A172 (cell line): ENCODE measurements at places on chromosomes 3 and 15.

DNA sequence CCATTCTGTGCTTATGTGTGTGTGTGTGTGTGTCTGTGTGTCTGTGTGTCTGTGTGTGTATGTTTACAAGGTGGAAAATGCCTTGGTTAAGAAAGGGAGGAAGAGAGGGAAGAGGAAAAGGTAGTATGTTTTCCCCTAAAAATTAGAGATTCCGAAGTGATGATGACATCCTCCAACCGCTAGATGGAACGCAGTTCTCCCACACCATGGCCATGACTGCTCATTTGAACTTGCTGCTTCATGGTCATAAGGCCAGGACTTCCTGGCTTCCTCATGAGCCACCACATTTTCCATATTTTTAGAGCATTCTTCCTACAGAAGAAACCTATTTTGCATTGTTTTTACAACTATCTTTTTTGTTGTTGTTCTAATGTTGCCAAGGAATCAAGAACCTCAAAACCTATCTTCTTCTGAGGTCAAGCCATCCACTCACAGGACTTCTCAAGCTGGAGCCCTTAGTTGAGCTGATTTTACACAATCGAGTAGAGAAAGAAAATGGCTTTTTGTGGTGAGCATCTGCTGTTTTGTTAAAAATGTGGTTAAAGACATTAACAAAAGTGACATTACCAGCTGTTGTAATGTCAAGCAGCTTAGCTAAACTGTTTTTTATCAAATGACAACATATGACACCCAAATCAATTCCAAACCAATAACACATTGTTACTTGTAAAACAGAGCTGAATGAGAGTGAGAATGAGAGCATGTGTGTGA, 1091.0 kb downstream of the FHIT start:
- no peak for DNase-seq

DNA sequence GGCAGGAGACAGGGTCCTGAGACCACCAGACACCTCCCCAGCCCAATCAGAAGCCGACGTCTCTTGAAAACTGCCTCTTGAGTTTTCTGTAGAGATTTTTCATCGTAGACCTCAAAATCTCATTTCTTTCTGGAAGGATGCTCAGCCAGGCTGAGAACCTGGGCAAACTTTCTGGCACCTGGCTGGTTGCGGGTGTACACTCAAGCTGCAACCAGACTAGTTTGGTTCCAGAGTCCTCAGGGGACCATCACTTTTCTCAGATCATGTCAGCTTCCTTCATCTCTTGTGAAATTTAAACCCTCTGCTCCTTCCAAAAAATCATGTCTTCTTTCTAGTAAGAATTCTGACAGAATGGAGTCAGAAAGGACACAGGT, 45.1 kb downstream of the CMTM7 start:
- DNase-seq, result no peak

GRCh38 chr15:31083370-31083780, 18.1 kb downstream of the TRPM1 start:
- peak; percentile 23 for DNase-seq

DNA sequence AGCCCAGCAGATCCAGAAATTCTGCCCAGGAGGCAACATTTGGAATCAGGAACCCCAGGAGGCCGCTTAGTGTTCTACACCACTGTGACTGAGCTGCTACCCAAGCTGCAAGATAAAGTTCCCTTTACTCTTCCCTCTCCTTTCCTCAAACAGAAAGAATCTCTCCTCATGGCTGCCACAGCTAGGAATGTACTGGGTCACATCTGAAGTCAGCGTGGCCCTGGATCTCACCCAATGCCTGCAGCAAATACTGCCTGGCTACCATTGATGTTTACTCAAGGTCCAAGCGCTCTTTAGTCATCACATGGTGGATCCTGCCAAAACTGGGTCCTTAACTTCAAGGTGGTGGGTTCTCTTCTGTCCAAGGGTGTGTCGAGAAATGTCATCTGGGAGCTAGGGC, 382.7 kb downstream of the EPHA6 start:
- DNase-seq, result no peak

GRCh38 chr15:69610858-69611257, 158.2 kb downstream of the RPLP1 start:
- DNase-seq, result no peak
